ENCODE measurements at places on chromosomes 1 and 21.

- no peak for DNase-seq
Observed at GRCh38 chr1:246155923-246156322, 351.2 kb downstream of the SMYD3 start.

DNA sequence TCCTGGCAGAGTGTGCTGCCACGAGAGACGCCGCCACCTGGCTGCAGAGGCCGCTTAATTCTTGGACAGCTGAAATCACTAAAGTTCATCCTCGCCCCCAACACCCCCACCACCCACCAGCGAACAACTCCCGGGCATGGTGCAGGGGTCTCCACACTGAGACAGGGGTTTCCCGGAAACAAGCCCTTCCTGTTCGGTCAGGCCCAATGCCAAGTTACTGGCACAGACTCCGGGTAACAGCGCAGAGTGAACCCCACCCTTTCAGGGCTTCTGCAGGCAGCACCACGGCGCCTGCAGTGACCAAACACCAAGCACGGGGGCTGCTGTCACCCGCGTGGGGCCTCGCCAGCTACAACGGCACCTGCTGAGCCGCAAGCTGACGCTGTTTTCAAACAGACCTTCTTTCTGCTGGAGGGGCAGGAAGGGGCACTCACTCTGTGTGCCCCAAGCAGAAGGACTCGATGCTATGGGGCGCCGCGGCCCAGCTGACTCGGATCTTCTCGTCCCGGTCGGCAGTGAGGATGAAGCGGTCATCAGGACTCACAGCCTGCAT is 17.4 kb downstream of the WDR4 start:
- DNase-seq = no peak

- DNase-seq = no peak
Observed at GRCh38 chr1:18944810-18945209, 11.7 kb downstream of the IFFO2 start.

DNA sequence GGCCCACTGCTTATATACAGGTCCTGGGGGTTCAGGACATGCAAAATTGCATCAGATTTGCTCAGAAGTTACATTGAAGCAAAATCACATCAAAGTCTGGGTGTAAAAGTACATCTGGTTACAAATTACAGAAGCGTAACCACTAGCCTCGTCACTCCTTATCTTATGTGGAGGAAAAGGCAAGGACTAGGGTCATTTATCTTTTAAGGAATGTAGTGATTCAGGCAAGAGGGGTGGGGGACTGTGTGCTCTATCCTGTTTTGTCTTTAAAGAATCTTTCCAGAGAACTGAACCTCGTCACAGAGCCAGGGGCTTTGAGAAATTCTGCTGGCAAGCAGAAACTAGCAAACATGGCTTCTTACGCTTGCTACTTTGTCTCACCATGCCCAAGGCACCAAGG is 61.1 kb upstream of the RAB4A start:
- DNase-seq = no peak

DNA sequence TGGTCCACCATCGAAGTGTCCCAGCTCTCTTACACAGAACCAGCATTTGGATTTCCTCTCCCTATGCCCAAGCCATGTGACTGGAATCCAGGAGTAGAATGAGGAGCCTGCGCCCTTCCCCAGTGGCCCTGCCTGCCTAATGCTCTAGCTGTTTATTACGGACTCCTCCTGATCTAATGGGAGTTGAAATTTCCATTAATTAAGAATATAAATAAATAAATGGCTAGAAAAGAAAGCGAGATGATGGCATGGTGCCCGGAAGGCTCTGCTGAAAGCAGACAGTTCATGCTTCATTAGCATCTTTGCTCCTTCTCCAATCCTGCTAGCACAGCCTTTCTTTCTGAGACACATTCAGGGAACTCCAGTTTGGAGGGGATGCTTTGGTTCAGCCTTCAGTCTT is 216.2 kb downstream of the SEC16B start:
- no peak for DNase-seq

GRCh38 chr1:94927405-94928175 is 680 bp upstream of the CNN3 start:
- no peak for DNase-seq

GRCh38 chr1:228752675-228753265 is 17.5 kb downstream of the RHOU start:
- DNase-seq = no peak

Measured in NCI-H1048 (cell line).